Liver (tissue), 10 donors: ENCODE measurements at places on chromosomes 4 and X. TPM values are rescaled to one million over a fixed set of nuclear protein-coding genes. Genes with fewer than 3 reads are reported as not detected.
A peak's percentile ranks its signal among the peaks of the same experiment; 100 is the strongest.

The GAGE13 gene
- polyA plus RNA-seq = not detected

The GRK4 gene
- 1.6 TPM for polyA plus RNA-seq

The BTK gene
- 1.7 TPM for polyA plus RNA-seq

The UGT2B11 gene
- 0.39 TPM for polyA plus RNA-seq

GRCh38 chr4:13534344-13535063 lies 9.8 kb downstream of the NKX3-2 start:
- no peak for DNase-seq

DNA sequence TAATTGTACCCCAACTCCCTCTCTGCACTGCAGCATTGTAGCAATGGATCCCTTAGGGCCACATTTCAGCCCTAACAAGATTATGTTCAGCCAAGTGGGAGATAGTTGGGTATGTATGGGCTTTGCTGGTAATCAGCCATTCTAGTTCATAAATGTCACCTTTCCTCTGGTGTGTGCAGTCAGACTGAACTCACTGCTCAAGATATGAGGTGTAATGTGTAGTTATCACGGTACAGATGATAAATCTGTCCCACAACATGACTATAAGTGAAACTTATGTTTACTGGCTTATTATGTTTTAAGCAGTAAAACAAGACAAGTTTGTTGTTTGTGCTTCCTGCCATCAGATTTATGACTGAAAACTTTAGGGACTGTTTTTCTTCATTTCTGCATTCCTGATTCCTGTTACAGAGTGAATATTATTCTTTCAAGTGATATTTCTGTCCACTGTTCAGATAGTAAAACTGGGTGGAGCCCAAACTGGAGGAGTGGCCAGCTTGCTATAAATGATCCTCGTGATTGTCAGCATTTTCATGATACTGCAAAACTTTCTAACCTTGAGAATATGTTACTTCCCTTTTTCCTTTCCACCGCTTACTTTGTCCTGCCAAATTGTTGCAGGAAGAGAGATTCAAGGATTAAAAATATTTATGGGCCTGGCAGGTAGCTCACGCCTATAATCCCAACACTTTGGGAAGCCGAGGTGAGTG lies 44.9 kb downstream of the ANAPC4 start:
- DNase-seq = no peak

DNA sequence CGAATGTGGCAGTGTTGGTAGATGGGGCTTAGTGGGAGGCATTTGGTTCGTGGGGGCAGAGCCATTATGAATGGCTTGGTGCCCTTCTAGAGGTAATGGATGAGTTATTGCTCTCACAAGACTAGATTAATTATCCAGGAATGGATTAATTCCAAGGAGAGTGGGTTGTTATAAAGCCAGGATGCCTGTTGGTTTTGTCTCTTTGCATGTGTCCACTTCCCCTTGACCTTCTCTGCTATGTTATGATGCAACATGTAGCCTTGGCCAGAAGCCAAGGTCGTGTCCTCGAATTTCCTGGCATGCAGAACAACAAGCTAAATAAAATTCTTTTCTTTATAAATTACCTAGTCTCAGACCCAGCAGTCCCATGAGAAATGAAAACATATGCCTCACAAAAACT lies 111.2 kb upstream of the PLS3 start:
- peak; percentile 36 for DNase-seq

DNA sequence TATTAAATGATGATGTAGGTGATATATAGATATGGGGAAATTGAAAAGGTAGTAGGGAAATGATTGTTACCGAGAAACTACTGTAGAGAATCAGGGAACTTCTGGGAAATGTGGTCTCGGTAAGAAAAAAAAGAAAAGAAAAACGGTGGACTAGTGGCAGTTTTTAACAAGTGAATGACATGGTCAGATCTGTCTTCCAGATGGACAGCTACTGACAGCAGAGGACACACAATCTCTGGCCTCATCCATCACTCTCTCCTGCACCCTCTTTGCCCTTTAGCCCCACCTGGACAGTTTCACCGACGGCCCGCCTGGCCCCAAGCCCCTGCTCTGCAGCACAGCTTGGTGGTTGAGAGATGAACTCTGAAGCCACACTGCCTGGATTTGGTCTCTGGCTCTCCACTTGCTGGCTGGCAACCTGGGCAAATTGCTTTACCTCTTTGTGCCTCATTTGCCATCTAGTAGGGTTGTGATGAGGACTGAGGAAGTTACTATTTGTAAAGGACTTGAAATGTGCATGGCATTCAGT lies 23.4 kb downstream of the RBM47 start:
- DNase-seq = no peak

GRCh38 chr4:89000844-89001360 lies 56.1 kb downstream of the FAM13A start:
- DNase-seq = no peak

- no peak for DNase-seq
These were observed 40.8 kb downstream of the MGARP start for GRCh38 chr4:139239127-139239772.

- peak; percentile 52 for DNase-seq
These were observed at the start of gene CXCL3 for GRCh38 chr4:74038425-74039314. Gene CXCL3 (minus strand): TSS chr4:74038689. CDS start chr4:74038611, 78 bp downstream.

- DNase-seq = no peak
These were observed 252.4 kb upstream of the RPS6KA3 start for GRCh38 chrX:20519146-20519545.

GRCh38 chr4:158894826-158895225 lies 126.0 kb downstream of the FNIP2 start:
- DNase-seq = no peak

DNA sequence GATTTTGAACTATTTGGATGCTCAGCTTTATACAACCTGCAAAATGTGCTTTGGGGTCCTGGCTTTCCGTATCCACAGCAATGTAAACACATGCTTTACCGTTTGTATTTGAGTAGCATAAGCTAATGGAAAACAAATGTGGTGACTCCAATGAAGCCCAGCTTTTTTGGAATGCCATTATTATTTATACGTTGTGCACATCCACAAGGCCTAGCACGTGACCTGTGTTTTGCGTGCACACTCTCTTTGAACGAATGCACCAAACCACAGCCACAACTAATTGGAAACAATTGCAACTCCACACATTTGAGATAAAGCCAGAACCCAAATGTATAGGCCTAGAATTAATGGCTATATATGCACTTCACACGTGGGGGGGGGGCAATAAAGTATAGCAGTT lies 189.5 kb upstream of the GPC4 start:
- DNase-seq = no peak

DNA sequence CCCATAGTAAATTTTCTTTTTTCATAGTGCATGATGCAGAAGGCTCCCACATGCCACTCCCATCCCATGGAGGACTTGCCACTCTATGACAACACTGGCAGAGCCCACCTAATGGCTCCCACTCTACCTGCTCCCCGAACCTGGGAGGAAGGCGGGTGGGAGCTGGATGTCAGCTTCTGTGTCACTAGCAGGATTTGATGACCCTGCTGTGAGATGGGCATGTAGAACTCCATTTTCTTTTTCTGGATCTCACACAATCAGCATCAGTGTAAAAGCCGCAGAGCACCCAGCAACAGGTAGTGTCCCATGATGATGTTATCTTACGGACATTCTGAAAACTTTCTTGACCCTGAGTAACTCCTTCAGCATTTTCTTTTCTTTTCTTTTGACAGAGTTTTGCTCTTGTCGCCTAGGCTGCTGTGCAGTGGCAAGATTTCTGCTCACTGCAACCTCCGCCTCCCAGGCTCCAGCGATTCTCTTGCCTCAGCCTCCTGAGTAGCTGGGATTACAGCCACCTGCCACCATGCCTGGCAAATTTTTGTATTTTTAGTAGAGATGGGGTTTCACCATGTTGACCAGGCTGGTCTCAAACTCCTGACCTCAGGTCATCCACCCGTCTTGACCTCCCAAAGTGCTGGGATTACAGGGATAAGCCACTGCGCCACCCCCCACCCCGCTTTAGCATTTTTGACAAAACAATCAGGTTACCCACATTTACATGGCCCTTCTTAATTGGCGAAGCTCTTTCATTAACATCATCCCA lies 15.0 kb upstream of the ADH1A start:
- DNase-seq = no peak

- DNase-seq = no peak
These were observed 106.5 kb downstream of the NHSL2 start for GRCh38 chrX:72016881-72017783.

GRCh38 chr4:104394406-104395167 lies 100.1 kb downstream of the CXXC4 start:
- DNase-seq = no peak

DNA sequence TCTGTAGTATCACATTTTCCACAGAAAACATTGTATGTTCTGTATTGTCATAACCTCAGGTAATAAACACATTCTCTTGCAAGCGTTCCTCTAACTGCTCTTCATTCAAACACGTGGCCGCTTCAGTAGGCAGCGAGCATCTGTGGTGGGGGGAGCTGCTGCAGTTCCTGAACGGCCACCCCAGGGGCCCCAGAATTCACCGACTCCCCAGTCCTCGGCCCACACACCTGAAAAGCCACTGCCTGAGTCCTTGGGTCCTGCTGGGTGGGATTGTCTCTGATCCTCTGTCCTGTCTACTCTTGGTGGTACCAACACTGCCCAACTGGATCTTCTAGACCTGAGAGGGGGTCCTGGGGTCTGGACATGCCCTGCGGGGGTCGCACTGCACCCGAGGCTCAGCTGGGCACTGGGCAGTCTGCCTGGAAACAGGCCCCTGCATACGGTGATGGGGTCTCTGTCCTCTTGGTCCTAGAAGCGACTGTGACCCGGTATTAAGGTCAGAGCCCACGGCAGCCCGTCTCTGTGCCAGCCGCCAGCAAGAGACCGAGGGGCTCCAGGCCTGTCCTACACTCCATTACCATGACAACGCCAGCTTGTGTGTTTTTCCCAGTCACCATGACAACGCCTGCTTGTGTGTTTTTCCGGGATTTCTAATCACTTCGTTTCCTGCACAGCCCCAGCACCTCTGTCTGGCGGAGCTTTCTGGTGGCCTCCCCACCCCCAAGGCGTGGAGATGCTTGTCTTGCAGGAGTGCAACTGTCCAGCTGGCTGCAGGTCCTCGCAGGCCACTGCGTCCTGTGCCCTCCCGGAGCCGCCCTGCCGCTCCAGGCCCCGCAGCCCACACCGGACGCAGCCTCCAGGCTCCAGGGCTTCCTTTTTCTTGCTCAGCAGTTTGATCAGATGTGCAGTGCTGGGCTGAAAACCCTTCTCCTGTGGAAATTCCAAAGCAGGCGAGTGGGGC lies 16.0 kb downstream of the CTBP1 start:
- no peak for DNase-seq

GRCh38 chr4:1981251-1982058 lies 27.3 kb downstream of the NELFA start:
- peak; percentile 33 for DNase-seq

- no peak for DNase-seq
These were observed 133.8 kb upstream of the ANKRD50 start for GRCh38 chr4:124846306-124846705.

DNA sequence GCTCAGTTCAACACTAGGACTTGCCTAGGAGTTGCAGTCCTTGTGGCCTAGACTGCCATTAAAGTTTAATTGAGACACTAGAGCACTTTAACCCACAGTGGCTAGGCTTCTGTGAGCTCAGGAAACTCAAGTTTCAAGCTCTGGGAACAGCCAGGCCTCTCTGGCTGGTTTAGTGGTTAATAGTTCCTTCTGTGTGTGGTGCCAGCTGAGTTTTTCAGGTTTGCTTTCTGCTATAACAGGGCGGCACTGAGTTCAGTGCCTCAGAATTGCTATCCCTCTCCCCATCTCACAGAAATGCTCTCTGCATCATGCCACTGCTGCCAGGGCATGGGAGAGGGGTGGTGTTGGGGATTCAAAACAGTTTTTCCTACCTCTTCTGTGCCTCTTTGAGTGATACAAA lies 15.9 kb downstream of the MMAA start:
- DNase-seq = no peak

GRCh38 chr4:11608992-11609391 lies 180.3 kb upstream of the HS3ST1 start:
- no peak for DNase-seq

DNA sequence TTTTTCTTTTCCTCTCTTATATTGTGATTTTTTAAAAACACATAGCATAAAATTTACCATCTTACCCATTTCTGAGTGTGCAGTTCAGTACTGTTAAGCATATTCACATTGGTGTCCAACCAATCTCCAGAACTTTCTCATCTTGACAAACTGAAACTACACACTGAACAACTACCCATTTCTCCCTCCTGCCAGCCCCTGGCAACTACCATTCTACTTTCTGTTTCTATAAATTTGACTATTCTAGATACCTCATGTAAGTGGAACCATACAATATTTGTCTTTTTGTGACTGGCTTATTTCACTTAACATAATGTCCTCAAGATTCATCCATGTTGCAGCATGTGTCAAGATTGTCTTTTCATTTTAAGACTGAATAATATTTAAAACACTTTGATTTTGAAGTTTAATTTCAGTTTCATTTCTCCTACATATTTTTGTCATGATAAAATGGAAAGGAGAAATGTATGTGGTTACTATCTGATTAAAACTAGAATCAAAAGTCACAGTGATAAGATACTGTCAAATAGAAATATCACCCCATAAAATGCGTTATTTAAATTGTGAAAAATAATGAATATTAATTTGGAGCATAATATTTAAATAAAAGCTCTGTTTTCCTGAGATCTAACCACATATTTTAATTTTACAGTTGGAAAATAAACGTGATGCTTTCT lies 122.8 kb downstream of the DIPK2B start:
- DNase-seq = no peak
